ENCODE measurements at places on chromosomes 6 and 20. TPM values are rescaled to one million over a fixed set of nuclear protein-coding genes. Genes with fewer than 3 reads are reported as not detected.

DNA sequence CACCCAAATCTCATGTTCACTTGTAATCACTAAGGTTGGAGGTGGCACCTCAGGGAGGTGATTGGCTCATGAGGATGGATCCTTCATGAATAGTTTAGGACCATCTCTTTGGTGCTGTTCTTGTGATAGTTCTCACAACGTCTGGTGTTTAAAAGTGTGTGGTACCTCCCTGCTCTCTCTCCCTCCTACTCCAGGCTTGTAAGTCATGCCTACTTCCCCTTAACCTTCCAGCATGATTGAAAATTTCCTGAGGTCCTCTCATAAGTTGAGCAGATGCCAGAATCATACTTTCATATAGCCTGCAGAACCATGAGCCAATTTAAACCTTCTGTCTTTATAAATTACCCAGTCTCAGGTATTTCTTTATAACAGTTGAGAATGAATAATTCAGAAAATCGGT lies 16.6 kb downstream of the HLA-A start:
- no peak for DNase-seq

GRCh38 chr6:136607932-136608772 lies 57.9 kb upstream of the MAP7 start:
- DNase-seq = no peak

GRCh38 chr6:101668496-101669030 lies 275.1 kb downstream of the GRIK2 start:
- no peak for DNase-seq

DNA sequence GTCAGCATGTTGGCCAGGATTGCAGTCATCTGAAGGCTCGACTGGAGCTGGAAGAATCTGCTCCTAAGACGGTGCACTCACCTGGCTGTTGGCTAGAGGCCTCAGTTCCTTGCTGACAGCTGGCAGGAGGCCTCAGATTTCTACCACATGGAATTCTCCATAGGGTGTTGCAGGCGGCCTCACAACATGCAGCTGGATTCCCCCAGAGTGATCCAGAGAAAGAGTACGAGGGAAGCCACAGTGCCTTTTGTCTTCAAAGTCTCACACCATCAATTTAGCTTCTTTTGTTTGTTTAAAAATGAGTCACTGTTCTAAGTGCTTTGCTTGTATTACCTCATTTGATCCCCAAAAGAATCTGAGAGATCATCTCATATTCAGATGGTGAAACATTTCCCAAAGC lies 65.5 kb upstream of the FYN start:
- peak; percentile 44 for DNase-seq

DNA sequence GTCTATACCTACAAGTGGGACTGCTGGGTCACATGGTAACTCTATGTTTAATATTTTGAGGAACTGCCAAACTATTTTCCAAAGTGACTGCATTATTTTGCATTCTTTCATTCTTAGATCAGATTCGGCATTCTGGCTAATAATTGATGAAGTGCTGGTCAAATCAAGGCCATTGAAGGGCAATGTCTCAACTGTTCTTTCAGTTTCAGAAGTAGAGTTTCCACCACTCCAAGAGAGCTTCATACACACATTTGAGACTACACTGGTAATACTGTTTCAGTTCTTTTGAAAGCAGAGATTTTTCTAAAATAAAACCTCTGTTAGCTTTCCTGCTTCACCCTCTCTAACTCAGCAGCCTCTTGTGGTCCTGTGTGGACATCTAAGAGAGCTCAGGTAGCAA lies 154.5 kb downstream of the CFAP61 start:
- DNase-seq = no peak

GRCh38 chr6:44594481-44594880 lies 207.0 kb downstream of the CDC5L start:
- DNase-seq = no peak

DNA sequence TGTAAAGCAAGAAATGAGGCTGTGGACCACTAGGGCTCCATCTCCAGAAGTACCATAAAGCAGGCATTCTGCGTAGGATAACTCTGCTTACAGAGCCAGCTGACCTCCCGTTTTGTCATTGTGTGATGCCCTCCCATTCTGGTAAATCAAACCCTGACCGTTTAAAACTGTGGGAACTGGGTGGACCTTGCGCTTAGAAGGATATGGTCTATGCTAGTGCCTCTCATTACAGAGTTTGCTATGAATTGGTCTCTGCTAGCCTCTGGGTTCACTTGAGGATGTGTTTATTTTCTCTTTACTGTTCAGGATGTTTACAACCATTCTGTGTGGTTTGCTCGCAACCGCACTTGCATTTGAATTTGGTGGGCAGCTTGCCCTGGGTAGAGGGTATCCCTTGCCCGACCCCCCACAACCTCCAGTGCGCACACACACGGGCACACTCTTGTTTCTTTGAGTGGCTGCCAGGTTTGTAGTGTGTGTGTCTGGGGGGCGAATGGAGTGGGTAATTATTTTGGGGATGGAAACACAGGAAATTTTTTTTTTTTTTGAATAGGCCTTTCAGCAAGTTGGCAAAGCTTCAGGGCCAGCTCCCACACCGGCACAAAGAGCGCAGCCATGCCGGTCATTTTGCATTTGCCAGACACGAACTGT lies 198.3 kb downstream of the JARID2 start:
- no peak for DNase-seq

- no peak for DNase-seq
Measured at GRCh38 chr6:37038292-37039198, 33.1 kb downstream of the FGD2 start.

GRCh38 chr6:73768558-73768957 lies 72.6 kb downstream of the CD109 start:
- no peak for DNase-seq

DNA sequence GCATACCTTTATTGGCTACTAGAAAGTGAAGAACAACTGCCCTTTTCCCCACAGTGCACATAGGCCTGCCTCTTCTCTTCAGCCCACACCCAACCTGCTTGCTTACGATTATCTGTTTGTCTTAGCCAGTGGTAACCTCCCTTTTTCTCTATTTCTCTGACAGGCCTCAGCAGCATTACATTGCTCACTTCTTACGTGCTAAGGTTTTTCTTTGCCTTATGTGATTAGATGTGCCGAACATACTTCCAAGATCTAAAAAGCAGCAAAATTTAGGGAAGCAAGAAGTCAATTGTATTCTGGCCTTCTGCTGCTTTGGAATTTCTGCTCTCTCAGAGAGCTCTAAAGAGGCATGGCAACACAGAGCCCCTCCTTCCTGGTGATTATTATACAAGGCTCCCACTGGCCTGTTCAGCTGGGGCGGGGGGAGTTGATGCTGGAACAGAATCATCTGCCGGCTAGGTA lies 7.0 kb downstream of the B4GALT5 start:
- no peak for DNase-seq

The LY86 gene
- polyA plus RNA-seq = not detected

The CDC5L gene
- 13.4 TPM for polyA plus RNA-seq

The ADGRG6 gene
- polyA plus RNA-seq = 32.9 TPM

The GSTA2 gene
- not detected for polyA plus RNA-seq

The L3MBTL3 gene
- 6.8 TPM for polyA plus RNA-seq

The GLP1R gene
- not detected for polyA plus RNA-seq

The HS3ST5 gene
- polyA plus RNA-seq = not detected
